ENCODE measurements at places on chromosomes 7 and 10. TPM values are rescaled to one million over a fixed set of nuclear protein-coding genes. Genes with fewer than 3 reads are reported as not detected.

Gene PRDX3
- 417 TPM for total RNA-seq

Gene CYP3A4
- not detected for total RNA-seq

Gene SFTPA2
- not detected for total RNA-seq

Gene OPN1SW
- not detected for total RNA-seq

Gene AOAH
- 3.2 TPM for total RNA-seq

Gene ABLIM1
- 1.5 TPM for total RNA-seq

Gene TEX36
- not detected for total RNA-seq

Gene SPRN
- total RNA-seq, result not detected

Gene STK31
- total RNA-seq, result not detected

Gene ITIH2
- total RNA-seq, result not detected

Gene PIK3CG
- 0.74 TPM for total RNA-seq

Gene TMEM72
- total RNA-seq, result not detected

Gene GARIN1A
- total RNA-seq, result 0.81 TPM

Gene ZDHHC6
- 23.3 TPM for total RNA-seq

Gene NACAD
- not detected for total RNA-seq

Gene PPIF
- 58.4 TPM for total RNA-seq

Gene SYT15B
- total RNA-seq, result not detected

Gene FAM25G
- not detected for total RNA-seq

Gene DGKI
- 0.06 TPM for total RNA-seq

Gene FAM25A
- not detected for total RNA-seq

Gene ADRB1
- 4.8 TPM for total RNA-seq

Gene LRRD1
- total RNA-seq, result not detected

Gene SPDYE8
- not detected for total RNA-seq

Gene FAM20C
- 12.8 TPM for total RNA-seq

Gene TRPV5
- not detected for total RNA-seq

Gene NME8
- not detected for total RNA-seq

Gene PNLIPRP3
- not detected for total RNA-seq

Gene ERVW-1
- total RNA-seq, result not detected

Gene IL6
- not detected for total RNA-seq
